SW480 (cell line): ENCODE measurements at places on chromosomes 13 and 19.

GRCh38 chr19:639253-640160, at the start of gene FGF22:
FGF22 (plus strand) TSS chr19:639879; CDS start chr19:639926, 47 bp downstream.
- DNase-seq, result peak; percentile 67

DNA sequence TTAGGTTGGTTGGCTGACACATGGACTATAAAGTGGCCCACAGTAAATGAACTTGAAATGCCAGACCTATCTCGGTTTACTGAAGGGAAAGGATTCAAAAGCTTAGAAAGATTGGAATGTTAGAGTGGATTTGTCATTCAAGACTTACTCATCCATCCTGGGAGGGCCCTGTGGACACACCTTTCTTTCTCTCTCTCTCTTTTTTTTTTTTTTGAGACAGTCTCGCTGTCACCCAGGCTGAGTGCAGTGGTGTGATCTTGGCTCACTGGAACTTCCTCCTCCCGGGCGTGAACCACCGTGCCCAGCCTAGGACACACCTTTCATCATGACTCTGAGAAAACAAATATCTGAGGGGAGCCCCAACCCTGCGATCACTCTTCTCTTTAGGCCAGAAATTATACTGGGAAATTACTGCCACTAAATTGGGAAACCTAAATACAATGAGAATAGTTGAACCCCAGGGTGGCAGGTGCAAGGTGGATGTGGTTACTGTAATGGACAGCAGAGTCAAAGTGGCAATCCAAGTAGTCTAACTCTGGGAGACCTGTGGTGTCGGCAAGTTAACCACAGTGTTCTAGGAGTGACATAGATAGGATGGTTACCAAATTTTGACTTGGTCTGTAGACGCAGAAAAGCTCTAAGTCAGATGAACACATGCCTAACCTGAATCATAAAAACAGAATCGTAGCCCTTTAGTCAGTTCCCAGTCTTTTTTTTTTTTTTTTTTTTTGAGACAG, 47.1 kb upstream of the ZMYM5 start:
- peak; percentile 81 for DNase-seq

GRCh38 chr13:70375718-70376117, 267.5 kb upstream of the KLHL1 start:
- peak; percentile 1 for DNase-seq

- no peak for DNase-seq
These were observed 1411.5 kb downstream of the SLITRK5 start for GRCh38 chr13:89082623-89083022.

GRCh38 chr19:11699931-11700794, 38.6 kb downstream of the ZNF823 start:
- peak; percentile 39 for DNase-seq

DNA sequence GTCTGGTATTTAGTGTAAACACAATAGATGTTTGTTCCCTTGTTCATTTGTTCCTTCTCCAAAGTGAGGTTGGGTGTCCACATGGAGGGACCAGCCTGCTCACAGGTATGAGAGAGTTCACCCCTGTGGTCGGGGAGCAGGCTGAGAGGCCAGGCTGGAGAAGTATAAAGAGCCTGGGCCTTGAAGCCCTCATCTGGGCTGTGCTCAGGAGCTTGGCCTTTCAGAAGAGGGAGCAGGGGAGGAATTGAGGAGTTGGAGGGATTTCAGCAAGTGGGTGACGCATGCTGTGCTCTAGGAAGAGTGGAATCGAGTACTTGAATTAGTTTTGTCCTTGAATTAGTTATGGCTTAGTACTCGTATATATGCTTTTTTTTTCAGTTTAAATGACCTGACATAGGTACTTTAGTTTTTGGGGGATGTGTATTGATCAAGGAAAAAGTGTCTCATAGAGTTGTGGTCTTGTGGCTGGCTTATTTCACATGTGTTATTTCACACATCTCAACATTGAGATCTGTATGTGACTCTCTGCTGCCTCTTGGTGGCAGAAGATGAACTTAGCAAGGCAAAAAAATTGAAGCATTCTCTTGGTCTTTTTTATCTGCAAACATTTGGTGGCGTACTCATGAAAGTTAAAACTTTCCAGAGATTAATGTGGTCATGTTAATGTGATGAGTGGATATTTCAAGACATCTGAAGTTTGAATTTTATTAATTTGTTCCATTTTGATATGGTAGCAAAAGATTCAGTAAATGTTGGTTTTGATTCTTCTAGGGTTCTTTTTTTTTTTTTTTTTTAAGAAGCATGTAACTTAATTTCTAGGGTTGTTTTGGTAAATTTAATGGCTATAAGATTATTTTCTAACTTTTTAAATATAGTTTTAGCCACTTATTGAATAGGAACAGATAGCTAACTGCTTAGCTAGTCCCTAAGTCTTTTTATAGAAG, 54.3 kb downstream of the SLAIN1 start:
- DNase-seq, result peak; percentile 46

DNA sequence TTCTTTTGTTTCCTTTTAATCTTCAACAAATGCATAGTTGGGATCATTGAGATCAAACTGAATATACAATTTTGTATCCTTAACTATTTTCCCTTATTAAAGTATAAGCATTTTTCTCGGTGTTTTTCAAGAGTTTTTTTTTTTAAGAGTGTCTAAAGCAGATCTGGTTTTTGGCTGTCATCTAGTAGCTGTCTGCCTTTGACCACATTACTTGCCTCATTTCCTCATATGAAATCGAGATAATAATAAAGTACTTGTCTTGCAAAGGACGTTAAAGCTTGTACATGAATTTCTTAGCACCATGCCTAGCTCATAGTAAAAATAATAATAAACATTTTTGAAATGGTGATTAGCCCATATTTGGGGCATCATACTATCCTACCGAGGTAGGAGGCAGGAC, 121.2 kb downstream of the PDS5B start:
- no peak for DNase-seq

GRCh38 chr13:76350399-76350798, 535.8 kb downstream of the KCTD12 start:
- no peak for DNase-seq

GRCh38 chr19:34109596-34109995, 62.7 kb upstream of the LSM14A start:
- no peak for DNase-seq

- no peak for DNase-seq
These were observed 16.8 kb upstream of the CPB2 start for GRCh38 chr13:46121597-46122163.

GRCh38 chr13:105543742-105544141, 991.7 kb downstream of the EFNB2 start:
- no peak for DNase-seq

- DNase-seq, result no peak
These were observed 6.3 kb downstream of the DHPS start for GRCh38 chr19:12675399-12675798.

GRCh38 chr13:62512194-62513141, 1096.8 kb upstream of the PCDH20 start:
- DNase-seq, result peak; percentile 38

GRCh38 chr13:113656831-113657671, 947 bp downstream of the ATP4B start:
- DNase-seq, result no peak

- no peak for DNase-seq
These were observed 190.5 kb upstream of the SOX21 start for GRCh38 chr13:94902722-94903407.

DNA sequence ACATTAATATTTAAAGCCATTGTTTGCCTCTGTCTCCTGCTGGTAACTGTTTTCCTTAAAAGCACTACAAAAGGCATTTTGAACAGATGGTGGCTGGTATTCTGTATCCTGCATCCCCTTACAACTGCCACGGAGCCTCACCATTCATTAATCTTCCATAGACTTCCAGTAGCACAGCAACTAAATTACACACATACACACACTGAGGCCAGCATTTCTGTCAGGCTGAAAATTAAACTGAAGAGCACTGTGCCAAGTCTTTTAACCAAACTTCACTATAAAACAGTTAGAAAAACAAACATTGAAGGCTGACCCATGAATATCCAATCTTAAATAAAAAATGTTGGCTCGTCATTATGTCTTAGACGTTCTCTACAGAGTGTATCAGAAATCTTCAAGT, 697.8 kb downstream of the DACH1 start:
- no peak for DNase-seq

DNA sequence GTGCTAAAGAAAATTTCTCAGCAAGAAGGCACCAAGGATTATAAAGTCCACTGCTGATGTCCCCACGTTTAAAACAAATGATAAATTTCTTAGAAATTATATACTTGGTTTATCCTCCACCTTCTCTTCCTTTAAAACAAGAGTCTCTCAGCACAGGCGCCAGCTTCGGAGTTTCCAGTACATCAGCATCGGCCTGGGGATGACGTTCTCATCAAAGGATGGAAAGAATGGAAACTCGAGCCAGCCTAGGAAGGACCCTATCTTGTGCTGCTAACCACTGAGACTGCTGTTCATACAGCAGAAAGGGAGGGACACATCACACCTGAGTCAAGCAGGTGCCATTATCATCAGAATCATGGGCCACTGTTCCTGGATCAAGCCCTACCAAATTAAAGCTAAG, 29.8 kb upstream of the ZNF83 start:
- DNase-seq, result no peak

DNA sequence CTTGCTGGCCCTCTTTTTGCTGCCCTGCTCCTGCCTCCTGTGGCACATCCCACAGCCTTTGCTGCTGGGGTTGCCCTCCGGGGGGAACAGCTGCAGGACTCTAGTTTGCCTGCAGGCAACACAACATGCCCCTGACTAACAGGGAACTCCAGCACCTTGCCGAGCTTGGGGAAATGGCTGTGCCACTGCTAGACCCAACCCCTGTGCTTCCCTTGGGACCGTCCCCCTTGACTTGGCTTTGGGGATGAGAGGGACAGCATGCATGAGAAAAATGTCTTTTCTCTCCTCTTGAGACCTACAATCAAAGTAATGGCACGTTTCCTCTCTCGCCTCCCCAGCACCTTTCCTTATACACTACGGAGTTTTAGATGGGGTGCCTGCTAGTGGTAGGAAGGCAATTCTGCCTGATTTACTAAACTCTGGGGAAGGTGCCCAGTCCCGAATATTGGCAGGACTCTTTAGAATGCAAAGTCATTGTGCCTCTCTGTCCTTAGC, 12.4 kb upstream of the VWA8 start:
- no peak for DNase-seq

GRCh38 chr13:48969685-48970084, 6.0 kb upstream of the FNDC3A start:
- no peak for DNase-seq

- DNase-seq, result peak; percentile 3
These were observed 386.6 kb downstream of the PCDH20 start for GRCh38 chr13:61029064-61029463.

DNA sequence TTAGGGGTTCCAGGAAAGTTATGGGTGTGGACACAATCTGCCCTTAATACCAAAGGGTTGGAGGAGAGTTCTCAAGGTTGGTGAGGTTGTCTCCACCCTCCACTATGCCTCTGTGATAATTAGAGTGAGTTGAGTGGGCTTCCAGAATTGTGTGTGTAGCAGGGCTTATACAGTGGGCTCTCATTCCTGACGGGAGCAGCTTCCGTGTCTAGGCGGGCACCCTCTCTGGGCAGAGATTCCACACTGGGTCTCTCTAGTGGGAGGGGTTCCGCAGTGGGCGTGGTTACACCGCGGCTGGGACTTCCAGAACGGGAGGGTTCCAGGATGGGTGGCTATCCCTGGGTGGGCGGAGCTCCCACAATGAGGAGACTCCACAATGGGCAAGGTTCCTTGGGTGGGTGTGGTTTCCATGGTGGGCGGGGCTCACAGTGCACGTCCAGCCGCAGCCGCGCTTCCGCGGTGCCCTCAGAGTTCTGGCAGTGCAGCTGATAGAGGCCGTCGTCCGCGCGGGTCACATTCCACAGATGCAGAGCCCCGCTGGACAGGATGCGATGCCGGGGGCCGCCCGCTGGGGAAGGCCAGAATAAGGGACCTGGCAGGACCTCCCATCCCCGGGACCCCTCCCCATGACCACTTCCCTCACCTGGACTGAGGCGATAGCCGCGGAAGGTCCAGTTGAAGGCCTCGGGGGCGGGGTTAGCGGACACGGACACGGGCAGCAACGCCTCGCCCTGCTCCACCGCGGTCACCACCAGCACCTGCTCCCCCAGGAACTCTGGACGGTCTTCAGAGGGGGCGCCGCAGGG, 8.4 kb downstream of the NPHS1 start:
- DNase-seq, result peak; percentile 85

DNA sequence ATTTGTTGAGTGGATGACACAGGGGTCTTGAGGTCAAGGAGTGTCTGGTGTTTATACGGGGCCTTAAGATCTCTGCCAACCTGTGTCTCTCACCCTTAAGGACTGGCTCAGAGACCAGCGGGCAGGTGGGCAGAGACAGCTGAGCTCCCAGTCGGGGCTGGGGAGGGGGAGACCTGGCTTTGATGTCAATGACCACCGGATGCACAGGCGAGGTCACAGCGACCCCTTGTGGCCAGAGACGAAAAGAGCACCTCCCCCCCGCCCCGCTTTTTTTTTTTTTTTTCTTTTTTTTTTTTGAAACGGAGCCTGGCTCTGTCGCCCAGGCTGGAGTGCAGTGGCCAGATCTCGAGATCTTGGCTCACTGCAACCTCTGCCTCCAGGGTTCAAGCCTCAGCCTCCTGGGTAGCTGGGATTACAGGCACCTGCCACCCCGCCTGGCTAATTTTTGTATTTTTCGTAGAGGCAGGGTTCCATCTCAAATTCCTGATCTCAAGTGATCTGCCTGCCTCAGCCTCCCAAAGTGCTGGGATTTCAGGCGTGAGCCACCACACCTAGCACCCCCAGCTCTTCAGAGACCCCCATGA, 12.1 kb upstream of the KLK14 start:
- DNase-seq, result no peak

DNA sequence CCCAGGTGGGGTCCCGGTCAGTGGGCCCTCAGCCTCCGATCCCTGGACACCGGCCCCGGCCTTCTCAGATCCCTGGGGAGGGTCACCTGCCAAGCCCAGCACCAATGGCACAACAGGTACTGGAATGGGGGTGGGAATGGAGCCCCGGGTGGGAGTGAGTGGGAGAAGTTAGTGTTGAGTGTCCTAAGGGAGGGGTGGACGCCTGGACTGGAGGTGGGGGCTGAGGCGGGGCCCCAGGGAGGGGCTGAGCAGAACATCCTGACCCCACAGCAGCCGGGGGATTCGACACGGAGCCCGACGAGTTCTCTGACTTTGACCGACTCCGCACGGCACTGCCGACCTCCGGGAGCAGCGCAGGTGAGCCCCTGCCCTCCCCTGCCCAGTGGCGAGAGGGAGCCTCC, 17.7 kb downstream of the EPN1 start:
- DNase-seq, result no peak

GRCh38 chr13:29106651-29107050, 286.5 kb downstream of the MTUS2 start:
- peak; percentile 26 for DNase-seq

- DNase-seq, result peak; percentile 72
These were observed 3.6 kb upstream of the KCNN4 start for GRCh38 chr19:43784241-43784980.

GRCh38 chr13:33728271-33729037, 89.5 kb upstream of the RFC3 start:
- no peak for DNase-seq

GRCh38 chr13:77506874-77507273, 28.6 kb upstream of the SCEL start:
- peak; percentile 17 for DNase-seq

GRCh38 chr19:49094505-49095482, 9.5 kb downstream of the SNRNP70 start:
- DNase-seq, result no peak

- no peak for DNase-seq
These were observed 107.3 kb downstream of the GADD45B start for GRCh38 chr19:2582984-2583956.
